ENCODE measurements at places on chromosomes 2 and 18.

GRCh38 chr2:134372141-134372540 is 118.3 kb downstream of the MGAT5 start:
- DNase-seq: no peak

DNA sequence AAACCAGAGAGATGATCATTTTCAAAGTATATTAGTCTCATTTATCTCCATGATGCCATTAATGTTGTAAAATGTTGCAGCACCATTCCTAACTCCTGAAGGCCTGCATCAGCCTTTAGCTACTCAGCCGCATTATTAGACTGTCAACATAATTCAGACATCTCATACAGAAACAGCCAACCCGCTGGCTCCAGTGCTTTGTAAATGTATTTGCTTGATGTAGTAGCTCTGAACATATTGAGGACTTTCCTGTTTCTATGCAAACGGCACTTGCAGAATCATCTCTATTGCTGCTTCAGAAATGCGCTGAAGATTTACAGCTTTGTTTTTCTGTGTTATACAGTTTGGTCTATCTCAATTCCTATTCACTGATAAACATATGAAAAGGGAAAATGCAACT is 372.2 kb downstream of the DSEL start:
- no peak for DNase-seq

- no peak for DNase-seq
These were observed 162.5 kb downstream of the NCK2 start for GRCh38 chr2:105907184-105907583.

- DNase-seq: no peak
These were observed 159.1 kb upstream of the LHCGR start for GRCh38 chr2:48914477-48915089.

- DNase-seq: no peak
These were observed 20.6 kb downstream of the FER1L5 start for GRCh38 chr2:96663177-96663576.

GRCh38 chr2:25129901-25130520 is 38.4 kb downstream of the POMC start:
- no peak for DNase-seq

DNA sequence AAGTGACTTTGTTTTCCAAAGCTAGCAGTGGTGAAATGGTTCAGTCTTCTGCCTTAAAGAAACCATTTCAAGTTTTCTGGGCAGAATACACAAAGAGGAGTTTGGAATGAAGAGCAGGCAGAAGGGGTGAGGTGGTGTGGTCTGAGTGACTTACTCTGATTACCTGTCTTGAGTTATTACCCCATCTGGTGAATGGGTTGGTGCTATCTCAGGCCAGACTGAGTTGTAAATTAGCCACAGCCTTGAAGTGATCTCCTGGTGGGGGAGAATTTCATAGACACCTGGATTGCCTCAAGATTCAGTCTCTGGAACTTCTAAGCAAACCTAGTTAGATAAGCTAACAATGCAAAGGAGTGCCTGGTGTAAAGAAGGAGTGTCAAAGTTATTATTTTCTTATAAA is 983.5 kb upstream of the NXPH2 start:
- no peak for DNase-seq

DNA sequence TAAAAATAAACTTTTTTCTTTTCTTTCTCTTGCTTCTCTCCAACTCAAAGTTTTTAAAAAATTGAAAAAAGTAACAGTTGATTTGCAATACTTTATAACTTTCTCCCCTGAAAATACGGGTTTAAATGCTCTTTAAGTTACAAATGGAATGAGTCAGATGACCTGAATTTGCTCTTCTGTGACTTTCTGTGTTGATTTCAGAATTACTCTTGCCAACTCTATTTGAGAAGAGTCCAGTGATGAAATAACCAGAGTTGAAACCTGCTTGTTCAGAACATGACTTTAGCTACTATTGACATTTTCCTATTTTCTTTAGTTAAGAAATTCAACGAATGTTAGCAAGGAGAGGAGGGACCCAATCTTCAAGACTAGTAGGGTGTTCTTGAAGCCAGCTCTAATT is 146.1 kb upstream of the ZSWIM2 start:
- no peak for DNase-seq

GRCh38 chr2:238706163-238706562 is 141.7 kb upstream of the TWIST2 start:
- no peak for DNase-seq

GRCh38 chr2:195333869-195334268 is 323.2 kb upstream of the SLC39A10 start:
- DNase-seq: no peak

DNA sequence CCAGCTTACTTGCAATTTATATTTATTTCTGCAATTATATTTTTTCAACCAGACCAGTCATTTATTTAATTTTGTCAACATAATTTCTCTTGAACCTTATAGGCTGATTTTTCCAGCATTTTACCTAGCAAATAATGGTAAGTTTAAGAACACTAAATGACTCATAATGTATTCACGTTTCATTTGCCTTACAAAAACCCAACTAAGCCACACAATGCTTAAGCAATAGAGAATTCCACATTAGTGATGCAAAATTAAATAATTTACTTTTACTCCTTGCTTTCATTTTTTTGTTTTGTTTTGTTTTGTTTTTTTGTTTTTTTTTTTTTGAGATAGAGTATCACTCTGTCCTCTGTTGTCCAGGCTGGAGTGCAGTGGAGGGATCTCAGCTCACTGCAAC is 110.4 kb upstream of the VRK2 start:
- no peak for DNase-seq

DNA sequence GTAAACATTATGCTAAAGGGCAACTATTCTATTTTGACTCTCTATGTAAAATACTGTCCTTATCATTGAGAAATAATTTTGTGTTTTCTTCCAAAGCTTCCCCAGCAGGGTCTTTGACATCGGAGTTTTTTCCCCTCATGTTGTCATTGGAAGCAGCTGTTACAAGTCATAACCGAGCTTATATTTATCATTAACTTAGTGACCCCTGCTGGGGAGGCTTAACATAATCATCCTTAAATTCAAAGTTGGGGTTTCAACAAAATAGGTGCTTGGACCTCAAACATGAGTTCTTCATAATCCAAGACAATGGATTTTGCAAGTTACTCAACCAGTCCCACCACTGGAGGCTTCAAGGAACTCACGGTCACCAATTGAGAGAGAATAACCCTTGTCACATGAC is 330.9 kb downstream of the DCC start:
- no peak for DNase-seq

- DNase-seq: no peak
These were observed 19.2 kb downstream of the ATP6V1B1 start for GRCh38 chr2:70954886-70955285.

DNA sequence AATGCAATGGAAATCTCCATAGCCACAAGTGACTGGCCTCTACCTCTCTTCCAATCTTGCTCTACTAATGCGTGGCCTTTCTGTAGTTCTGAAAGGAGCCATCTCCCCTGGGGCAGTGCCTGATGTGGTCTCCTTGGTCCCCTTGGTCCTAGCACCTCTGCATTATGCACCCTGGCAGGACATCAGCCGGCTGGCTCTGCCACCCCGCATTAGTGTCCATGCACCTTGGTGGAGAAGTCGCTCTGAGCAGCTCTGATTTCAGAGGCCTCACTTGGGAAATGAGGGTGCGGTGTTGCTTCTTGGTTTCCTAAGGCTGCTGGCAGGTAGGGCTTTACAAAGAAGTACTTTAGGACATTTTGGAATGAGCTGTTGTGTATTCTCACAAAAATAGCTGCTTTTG is 317.9 kb downstream of the GBX2 start:
- DNase-seq: no peak

DNA sequence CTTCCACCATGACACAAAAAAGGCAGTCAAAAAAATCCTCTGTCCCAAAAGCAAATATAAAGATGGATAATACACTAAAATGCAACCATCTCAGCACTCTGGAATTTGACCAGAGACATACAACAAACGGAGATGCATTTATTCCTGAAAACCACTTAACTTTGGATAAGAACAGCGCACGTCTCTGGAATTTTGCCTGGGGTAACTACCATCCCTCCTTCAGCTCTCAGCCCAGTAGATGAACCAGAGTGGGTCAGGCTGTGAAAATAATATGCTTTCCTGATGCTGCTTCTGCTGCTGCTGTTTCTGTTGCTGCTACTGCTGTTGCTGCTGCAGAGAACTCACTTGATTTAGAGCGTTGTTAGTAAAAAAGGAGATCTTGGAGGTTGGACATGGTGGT is 133.8 kb upstream of the ACVR2A start:
- DNase-seq: no peak

DNA sequence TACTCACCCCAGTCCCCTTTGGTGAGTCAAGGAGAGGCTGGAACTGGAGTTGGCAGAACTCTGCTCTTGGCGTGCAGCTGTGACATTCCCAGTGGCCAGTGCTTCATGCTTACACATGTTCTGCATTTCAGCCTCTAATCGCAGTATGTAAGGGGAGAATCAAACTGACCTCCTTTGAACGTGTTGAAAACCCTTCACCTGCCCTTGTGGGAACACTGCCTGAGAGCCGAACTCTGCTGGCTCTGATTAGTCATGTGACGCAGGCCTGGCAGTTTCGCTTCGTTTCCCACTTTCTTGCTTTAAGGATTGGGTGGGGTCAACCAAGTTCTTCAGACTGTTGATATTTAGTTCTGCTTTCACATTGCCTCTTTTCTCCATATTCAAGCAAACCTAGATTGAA is 173.8 kb upstream of the BCL2L11 start:
- no peak for DNase-seq

- DNase-seq: no peak
These were observed 96.8 kb upstream of the DNAJC10 start for GRCh38 chr2:182619276-182619675.

GRCh38 chr2:196086517-196087368 is 18.1 kb upstream of the DNAH7 start:
- DNase-seq: no peak

DNA sequence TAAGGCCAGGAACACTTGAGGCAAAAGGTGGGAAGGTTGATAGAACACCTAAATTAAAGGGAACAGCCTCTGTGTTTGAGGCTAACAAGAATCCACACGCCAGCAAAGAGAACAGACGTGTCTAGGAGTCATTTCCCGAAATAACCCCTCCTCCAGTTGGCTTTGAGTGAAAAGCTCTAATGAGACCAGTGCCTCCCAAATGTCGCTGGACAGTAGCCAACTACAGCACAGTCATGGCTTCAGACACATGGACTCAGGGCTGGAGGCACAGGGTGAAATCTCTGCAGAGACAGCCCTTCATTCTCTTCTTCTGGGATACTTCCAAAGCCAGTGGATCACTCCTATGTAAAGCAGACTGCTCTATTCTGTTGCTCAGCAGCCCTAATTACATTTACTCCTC is 49.6 kb downstream of the SOWAHC start:
- DNase-seq: no peak

DNA sequence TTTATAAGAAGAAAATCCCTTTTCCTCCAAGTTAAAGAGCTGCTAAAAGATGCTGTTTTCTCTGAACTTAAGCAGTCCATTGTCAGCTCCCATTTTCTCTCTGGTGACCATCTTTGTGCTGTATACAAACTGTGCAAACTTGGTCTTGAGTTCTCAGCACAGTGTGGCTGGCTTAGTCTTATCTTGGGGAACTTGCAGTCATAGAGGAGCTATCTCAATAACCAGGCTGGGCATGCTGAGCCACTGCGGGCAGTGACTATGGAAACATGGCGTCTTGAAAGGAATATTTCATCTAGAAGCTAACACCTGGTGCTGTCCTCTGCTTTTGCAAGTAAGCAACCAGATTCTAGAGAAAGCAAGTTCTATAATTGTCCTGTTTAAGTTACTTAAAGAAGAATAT is 1334.4 kb upstream of the CELF4 start:
- DNase-seq: no peak

DNA sequence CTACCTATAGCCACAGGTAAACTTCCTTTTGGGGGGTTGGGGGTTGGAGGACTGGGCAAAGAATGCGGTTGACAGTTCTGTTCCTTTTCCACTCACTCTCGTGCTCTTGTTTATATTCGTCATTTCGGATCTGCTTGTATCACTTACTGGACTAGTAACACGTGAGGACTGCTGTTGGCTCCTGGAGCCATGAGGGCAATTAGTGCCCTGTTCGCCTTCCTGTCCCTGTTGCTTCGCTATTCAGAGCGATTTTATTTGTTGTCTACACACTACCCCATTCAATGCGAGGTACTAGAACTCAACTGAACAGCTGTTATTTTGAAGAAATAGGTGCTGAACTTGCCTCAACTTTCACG is 1.1 kb downstream of the KCNJ3 start:
- DNase-seq: no peak

Measured in activated T-cell treated with anti-CD3 and anti-CD28 coated beads for 4 hours (primary cell).